ENCODE measurements at places on chromosomes 3 and 15.
A peak's percentile ranks its signal among the peaks of the same experiment; 100 is the strongest.

DNA sequence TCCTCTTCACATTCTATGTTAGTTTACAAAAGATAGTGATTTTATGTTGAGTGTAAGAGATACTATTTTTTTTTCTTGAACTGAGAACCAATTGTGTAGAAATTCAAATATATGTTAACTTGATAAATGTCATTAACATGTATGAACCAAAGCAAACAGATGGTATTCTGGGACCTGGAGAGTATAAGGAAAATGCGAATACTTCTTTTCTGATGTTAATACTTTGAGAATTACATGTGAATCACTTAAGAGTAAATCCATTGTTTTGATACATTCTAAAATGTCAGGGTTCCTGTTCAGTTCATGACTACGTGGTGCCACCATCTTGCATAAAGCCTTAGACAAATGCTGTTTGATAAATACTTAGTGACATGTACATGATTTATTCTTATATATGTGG, 541.3 kb downstream of the FGF12 start:
- DNase-seq: no peak

DNA sequence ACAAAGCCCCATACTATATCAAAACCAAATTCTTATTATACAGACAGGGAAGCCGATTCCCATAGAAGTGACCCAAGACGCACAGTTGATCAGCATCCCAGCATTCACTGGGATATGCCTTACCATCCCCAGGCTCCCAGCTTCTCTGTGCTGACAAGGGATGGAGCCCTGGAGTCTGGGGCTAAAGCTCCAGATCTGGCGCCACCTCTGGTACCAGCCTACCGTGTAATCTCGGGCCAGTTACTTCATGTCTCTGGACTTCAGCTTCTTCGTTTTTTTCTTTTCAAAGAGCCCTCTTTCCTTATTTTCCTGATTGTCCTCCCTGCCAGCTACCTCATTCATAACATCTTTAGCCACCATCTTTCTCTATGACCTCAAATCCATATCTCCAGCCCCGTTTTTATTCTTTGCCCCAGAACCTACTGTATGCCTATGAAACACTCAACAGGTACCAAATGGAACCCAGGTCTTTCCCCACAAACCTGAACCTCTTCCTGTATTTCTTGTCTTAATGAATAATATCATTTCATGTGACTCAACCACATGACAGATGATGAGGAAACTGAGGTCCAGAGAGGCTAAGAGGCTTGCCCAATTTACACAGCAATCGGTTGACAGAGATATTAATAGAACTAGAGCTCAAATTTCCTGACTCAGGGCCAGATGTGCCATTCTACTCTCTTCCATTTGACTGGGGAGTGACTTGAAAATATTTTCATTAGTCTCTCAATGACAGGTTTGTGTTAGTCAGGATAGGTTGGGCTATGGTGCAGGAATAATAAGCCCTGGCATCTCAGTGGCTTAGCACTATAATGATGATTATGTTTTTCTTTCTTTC, 85.4 kb upstream of the TLE3 start:
- DNase-seq: no peak

- no peak for DNase-seq
Observed at GRCh38 chr3:143171141-143171980, 51.8 kb downstream of the CHST2 start.

DNA sequence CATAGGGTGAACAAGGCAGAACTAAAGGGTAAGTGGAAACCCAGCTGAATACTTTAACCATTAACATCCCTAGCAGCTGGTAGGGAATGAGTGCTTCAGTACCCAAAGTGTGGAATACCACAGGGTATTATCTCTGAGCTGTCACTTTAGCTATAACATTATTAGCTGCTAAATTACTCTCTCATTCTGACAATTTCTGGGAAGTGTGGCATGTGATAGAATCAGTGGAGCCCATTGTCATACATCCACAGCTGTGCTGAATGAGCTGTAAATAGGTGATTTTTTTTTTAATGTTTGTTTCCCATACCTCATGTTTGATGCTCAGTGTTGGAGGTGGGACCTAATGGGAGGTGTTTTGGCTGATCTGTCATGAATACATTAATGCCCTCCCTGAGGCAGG, 894.3 kb downstream of the DIPK2A start:
- DNase-seq: no peak

DNA sequence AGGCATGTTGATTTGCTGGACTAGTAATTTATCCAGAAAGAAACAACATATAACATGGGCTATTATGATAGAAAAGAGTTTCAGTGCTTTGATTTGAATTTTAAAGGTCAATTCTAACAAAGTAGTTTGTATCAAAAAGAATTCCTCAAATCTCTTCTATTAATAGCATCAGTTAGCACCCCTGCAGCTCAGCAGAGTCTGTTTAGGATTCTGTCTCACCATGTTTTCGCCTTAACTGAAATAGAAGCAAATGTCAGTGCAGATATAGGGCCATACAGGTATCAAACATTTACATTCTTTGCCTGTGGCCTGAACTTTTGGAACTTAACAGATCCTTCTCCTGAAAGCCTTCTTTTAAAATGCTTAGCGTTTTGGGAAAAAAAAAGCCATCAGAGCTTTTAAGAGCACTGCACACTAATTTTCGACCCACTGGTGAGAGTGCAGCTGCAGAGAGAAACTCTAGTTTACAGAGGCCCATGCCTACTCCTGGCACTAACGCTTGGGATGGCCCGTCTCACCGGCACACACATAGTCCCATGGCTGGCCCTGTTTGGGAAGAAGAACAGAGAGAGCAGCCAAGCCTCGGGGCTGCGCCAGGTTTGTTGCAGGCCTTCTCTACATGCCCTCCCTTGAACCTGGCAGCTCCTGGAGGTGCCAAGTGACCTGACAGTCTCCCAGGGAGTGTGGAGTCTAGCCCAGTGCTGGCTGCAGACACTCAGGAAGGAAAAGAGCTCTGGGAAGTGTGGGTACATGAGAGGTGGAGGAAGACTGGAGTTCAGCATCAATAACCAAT, 9.9 kb upstream of the PAQR9 start:
- no peak for DNase-seq

DNA sequence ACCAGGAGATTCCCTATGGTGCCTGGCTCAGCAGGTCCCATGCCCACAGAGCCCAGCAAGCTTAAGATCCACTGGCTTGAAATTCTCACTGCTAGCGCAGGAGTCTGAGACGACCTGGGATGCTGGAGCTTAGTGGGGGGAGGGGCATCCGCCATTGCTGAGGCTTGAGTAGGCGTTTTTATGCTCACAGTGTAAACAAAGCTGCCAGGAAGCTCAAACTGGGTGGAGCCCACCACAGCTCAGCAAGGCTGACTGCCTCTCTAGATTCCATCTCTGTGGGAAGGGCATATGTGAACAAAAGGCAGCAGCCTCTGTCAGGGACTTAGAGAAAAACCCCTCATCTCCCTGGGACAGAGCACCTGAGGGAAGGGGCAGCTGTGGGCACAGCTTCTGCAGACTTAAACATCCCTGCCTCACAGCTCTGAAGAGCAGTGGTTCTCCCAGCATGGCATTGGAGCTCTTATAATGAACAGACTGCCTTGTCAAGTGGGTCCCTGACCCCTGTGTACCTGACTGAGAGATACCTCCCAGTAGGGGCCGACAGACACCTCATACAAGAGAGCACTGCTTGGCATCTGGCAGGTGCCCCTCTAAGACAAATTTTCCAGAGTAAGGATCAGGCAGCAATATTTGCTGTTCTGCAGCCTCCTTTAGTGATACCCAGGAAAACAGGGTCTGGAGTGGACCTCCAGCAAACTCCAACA, 231.5 kb upstream of the SETMAR start:
- DNase-seq: no peak

DNA sequence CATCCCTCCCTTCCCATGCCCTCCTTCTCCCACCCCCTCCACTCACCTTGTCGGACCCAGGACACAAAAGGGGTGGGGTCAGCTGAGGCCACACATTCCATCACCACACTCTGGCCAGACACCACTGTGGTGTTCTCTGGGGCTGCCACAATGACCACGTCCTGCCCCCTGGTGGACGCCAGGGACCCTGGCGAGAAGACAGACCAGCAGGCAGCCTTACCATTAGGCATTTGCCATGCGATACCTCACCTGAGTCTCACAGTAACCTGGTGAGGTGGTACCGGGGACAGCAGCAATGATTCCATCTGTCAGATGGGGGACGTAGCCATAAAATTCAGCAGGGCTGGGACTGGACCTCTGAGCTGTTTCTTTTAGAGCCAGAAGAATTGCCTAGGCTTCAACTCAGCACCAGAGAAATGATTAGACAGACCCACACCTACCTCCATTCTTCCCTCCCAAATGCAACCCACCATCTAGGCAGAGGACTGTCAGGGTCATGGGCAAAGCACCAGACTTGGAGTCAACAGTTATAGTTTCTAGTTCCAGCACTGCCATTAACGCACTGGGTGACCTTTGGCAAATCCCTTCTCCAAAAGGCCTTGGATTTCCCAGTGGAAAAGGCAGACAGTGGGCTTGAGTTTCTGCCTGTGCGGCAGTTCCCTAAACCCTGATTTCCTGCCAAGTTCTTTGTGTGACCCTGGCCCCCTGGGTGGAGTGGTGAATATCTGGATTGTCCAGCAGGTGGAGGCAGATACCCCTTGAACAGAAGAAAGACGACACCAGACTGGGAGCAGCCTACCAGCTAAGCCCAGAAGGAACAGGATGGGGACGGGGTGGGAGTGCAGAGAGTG, 21.8 kb downstream of the IGDCC4 start:
- peak; percentile 52 for DNase-seq

DNA sequence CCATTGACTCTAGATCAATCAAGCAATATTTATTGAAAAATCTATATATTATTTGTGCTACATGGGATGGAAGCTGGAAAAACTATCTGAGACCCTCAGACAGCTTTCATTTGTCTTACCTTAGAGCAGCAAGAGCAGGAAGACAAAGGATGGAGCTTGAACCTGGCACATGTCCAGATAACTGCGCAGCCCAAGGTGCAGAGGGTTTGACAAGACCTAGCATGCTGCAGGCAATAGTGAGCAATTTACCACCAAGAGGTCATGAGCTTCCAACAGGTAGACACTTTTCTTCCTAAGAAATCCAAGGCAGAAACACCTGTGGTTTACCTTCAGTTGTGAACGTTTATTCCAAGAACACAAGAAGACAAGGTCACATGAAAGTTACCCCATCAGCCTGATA, 214.7 kb upstream of the NECTIN3 start:
- no peak for DNase-seq

- DNase-seq: no peak
Observed at GRCh38 chr3:118057086-118057485, 977.6 kb downstream of the IGSF11 start.

DNA sequence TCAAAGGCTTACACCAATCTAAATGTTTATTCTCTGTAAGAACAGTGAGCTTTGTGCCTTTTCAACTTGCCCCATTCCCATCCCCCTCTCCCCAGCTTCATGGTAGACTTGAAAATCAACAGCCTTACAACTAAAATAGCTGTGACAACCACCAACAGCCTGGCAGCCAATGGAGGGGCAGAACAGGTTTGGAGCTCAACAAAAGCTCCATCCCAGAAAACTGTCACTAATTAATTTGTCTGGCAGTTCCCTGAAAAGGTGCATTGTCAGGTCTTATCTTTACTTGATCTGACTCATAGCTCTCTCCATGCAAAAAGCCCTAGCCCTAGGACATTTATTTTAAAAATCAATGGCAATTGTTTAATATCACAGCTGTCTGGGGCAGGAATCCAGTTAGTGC, 22.6 kb downstream of the MTHFS start:
- DNase-seq: no peak

DNA sequence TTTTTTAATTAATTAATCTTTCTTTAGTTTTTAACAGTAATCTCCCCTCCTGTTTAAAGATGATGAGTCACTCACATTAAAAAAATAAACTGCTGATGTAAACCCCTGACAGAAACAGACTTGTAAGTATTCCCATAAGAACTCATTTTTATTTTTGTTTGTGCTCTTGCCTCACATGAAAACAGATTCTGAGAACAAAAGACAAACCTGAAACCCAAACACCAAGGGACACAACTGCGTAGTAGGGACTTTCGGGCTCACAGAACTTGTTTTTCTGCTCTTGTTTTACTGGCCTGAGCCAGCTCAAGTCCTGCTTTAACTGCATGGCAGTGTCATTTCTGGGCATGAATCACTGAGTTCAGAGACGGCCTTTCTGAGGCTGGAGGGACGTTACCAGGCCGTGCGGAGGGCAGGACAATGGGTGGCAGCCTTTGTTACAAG, 600.8 kb downstream of the FOXP1 start:
- no peak for DNase-seq

All from hypothalamus (tissue), 51 donors.